ENCODE measurements at places on chromosomes 6 and 20. TPM values are rescaled to one million over a fixed set of nuclear protein-coding genes. Genes with fewer than 3 reads are reported as not detected.

Gene WASF1
- 14.5 TPM for polyA plus RNA-seq

Gene FAM217A
- polyA plus RNA-seq = 0.34 TPM

Gene RNF144B
- 6.9 TPM for polyA plus RNA-seq

Gene TUBB2B
- polyA plus RNA-seq = 59.5 TPM

Gene DSTN
- polyA plus RNA-seq = not detected

Gene PROKR2
- polyA plus RNA-seq = not detected

Gene GNMT
- polyA plus RNA-seq = 0.34 TPM

Gene SEMG1
- polyA plus RNA-seq = not detected

Gene PRKN
- polyA plus RNA-seq = not detected

Gene MYH7B
- 82.2 TPM for polyA plus RNA-seq

DNA sequence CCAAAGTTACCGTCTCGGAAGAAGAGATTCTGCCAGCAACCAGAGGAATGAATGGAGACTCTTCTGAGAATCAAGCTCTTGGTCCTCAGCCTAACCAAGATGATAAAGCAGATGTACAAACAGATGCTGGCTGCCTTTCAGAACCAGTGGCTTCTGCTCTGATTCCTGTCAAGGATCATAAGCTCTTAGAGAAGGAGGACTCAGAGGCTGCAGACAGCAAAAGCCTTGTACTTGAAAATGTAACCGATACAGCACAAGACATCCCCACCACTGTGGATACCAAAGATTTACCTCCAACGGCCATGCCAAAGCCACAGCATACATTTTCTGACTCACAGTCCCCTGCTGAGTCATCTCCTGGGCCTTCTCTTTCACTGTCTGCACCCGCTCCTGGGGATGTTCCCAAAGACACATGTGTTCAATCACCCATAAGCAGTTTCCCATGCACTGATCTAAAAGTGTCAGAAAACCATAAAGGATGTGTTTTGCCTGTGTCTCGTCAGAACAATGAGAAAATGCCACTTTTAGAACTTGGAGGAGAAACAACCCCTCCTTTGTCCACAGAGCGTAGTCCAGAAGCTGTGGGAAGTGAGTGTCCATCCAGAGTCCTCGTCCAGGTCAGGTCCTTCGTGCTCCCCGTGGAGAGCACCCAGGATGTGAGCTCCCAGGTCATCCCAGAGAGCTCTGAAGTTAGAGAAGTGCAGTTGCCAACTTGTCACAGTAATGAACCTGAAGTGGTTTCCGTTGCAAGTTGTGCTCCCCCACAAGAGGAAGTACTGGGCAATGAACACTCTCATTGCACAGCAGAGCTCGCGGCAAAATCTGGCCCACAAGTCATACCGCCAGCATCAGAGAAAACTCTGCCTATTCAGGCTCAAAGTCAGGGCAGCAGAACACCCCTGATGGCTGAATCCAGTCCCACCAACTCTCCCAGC lies 109.6 kb downstream of the RTN4IP1 start:
- DNase-seq = no peak

- no peak for DNase-seq
These were observed 396.1 kb downstream of the PAX1 start for GRCh38 chr20:22101606-22102005.

DNA sequence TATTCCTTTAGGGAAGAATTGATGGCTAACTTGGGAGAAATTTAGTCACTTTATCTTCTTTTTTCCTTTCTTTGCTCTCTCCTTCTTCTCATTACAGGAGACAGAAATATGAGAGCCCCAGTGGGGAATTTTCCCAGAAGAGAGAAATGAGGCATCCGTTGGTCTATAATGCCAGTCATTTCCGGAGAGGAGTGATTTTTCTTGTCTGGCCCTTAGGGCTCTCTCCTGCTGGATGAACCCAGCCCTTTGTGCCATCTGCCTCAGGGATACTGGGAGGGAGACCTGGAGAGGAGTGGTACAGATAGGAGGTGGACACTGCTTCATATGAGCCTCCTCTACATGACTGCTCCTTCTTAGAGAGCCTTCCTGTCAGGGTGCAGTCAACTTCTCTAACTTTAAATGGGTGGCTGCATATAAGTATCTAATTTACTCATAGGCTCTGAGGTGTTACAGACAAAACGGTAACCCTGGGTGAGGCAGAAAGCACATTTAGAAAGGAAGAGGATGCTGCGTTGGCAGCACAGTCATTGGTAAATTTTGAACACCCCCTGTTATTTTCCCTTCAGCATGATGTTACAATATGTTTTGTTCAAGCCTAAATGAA lies 21.9 kb downstream of the RIMS1 start:
- no peak for DNase-seq

- no peak for DNase-seq
These were observed 672 bp downstream of the CARMIL1 start for GRCh38 chr6:25279748-25280343.

DNA sequence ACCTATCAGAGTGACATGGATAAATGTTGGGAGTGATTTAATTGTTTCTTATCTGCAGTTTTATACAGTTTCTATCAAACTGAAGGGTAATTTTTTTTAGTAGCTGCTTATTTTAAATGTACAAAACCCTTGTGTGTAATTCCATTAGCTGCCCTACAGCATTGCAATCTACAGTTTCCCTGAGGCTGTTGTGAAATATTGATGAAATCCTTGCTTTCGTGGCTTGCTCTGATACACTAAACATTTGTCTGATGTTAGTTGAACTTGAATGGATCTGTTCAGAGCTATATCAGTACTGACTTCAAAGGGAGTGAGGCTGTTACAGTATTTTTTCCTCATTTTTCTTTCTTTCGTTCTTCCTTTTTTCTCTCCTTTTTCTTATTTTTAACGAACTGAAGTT lies 255.4 kb downstream of the TSHZ2 start:
- no peak for DNase-seq

- no peak for DNase-seq
These were observed 98.4 kb upstream of the MAN1A1 start for GRCh38 chr6:119447921-119448320.

DNA sequence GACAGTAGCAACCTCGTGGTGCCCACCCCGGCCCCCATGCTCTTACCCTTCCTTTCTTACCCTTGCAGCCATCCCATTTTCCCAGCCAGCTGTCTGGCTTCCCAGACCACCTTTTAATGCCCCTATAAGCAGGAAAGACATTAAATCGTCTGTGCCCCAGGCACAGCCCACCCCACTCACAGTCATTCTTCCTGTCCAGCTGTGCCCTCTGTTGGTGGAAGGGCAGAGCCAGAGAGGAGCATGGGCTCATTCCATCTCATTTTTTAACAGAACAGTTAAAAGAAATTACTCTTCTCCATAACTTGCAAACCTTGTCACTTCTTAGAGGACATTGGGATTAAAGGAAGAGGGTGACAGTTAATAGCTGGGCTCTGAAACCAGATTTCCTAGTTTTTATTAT lies 240.5 kb downstream of the NRN1 start:
- DNase-seq = no peak

DNA sequence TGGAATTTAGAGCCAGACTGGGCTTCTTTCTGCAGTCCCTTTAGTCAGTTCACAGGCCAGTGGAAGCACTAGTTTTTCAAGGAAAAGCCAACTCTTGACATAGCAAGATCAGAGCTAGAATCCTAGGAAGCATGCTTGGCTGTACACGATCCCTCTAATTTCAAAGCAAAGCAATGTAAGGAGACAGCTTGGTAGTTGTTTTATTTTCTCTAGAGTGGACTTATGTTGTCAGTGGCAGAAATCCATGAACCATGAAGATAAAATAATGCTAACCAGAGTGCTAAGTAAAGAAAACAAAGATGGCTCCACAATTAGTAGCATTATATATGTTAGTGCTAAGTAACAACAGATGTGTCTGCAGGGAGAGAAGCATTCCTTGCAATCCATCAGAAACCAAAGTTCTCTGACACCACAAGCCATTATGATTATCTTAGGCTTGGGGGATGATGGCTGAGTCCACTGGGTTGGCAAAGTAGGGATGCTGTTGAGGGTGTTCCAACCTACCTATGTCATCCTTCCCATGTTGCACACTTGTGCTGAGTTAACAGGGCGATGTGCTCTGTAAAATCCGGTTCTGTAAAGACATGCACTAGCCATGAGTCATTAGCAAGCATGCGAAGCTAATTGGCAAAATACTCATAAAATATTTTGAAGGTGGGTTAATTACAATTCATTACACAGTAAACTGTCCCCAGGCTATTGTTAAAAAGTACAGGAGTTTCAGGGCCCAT lies 115.2 kb downstream of the BMP2 start:
- DNase-seq = no peak

- DNase-seq = no peak
These were observed 138.9 kb downstream of the TENT5A start for GRCh38 chr6:81613606-81614005.

- DNase-seq = no peak
These were observed 266.7 kb downstream of the CDH26 start for GRCh38 chr20:60224914-60225313.

GRCh38 chr6:151216804-151217203 lies 23.0 kb upstream of the AKAP12 start:
- DNase-seq = no peak

GRCh38 chr6:35481226-35481625 lies 13.0 kb downstream of the RPL10A start:
- no peak for DNase-seq

DNA sequence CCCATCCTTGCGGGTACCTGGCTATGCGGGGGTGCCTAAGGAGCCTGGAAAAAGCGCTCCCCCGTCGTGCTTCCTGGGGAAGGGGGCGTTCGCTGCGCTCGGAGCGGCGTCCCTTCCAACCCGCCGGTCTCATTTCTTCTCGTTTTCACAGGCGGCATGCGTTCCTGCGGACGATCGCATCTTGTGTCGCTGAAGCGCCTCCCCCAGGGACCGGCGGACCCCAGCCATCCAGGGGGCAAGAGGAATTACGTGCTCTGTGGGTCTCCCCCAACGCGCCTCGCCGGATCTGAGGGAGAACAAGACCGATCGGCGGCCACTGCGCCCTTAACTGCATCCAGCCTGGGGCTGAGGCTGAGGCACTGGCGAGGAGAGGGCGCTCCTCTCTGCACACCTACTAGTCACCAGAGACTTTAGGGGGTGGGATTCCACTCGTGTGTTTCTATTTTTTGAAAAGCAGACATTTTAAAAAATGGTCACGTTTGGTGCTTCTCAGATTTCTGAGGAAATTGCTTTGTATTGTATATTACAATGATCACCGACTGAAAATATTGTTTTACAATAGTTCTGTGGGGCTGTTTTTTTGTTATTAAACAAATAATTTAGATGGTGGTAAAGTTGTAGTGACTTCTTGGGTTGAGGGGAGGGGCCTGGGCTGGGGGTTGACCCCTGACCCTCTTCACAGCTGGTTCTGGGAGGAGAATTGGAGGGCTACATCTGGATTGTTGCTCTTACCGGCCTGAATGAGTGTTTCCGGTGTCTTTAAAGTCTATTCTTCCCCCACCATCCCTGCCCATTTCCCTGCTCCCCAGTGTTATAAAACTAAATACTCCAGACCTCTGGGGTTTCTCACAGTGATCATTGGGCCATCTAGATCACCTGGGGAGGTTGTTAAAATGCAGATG lies 1.1 kb downstream of the ID1 start:
- DNase-seq = no peak

DNA sequence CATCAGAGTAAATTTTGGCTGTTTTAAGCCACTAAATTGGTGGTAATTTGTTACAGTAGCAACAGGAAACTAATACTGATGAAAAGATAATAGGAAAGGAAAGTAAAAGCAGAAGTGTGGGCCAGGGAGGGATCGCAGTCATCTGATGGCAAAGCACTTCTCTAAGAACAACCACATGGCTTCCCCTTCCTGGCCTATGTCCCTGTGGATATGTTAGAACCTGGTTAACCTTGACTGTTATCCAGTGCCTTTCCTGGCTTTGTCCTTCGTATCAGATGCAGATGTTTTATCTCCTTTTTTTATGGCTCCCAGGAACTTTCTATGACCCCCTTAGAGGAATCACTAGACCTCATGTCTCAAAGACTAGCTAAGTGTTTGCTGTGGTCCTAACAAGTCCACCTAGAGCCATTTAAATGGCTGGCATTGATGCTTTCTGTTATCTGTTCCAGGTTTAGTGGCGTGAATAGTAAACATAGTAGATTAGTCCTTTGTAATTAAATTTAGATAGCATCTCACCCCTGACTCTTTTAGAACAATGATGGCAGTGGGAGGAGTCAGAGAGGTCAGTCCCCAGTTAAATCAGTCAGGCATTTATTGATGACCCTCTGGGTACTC lies 79.2 kb upstream of the PHACTR2 start:
- no peak for DNase-seq

GRCh38 chr6:121531658-121532169 lies 96.3 kb downstream of the GJA1 start:
- DNase-seq = no peak

GRCh38 chr6:7978736-7979135 lies 68.1 kb upstream of the TXNDC5 start:
- no peak for DNase-seq

DNA sequence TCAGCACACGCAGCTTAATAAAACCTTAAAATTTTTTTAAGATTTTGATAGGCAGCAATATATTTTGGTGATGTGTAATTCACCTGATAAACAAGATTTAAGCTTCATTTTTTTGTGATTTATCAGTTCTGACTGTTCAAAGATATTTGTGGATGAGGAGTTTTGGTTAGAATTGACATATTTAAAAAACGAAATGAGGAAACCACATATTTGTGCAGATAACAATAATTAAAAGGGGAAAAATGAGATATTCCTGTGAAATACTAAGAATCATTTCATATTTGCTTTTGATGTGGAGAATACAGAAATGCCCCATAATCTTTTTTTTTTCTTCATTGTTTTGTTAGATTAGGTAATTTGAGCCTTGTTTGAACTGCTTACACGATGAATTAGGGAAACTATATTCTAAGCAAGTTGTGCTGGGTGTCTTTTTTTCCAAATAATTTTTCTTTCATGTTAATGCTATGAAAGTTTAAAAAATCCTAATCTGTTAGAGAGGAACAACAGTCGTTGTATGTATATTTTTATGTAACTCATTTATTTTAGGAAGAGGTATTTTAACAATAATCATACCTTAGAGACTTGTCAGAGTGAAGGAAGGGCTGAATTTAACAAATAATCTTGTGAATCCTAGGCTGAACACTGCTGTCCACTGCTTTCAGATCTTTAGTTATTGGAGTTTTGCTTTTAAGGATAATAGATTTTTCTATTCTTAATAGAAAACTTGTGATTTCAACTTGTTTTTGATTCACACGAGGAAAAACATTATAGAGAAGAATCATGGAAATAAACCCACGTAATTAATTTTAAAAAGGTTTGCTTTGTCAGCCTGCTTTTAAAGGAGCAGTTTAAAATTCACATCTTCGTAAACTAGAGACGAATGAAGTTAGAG lies 4.0 kb downstream of the ARID1B start:
- DNase-seq = no peak

DNA sequence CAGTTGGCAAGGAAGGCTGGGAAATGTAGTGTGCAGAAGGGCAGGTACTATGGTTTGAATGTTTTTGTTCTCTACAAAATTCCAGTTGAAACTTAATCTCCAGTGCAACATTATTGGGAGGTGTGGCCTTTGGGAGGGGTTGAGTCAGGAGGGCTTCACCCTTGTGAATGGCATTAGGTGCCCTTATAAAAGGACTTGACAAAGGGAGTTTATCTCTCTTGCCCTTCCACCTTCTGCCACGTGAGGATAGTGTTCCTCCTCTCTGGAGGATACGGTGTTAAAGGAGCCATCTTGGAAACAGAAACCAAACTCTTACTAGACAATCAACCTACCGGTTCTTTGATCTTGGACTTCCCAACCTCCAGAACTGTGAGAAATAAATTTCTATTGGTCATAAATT lies 82.2 kb upstream of the LRFN2 start:
- no peak for DNase-seq

- no peak for DNase-seq
These were observed 144.0 kb upstream of the TSHZ2 start for GRCh38 chr20:52828199-52828598.

Measured in muscle of arm (tissue), 14 donors.